ENCODE measurements at places on chromosomes 2 and 18.

- H3K36me3 ChIP-seq: peaks cover 6% of the 10 kb centered on the region
- H3K4me1 ChIP-seq: no peaks in the 10 kb centered on the region
- no peak overlapping the region for H3K27ac ChIP-seq
- no peak overlapping the region for H3K4me3 ChIP-seq
- no peak for DNase-seq
Measured at GRCh38 chr2:230823264-230823964, 41.3 kb upstream of the ITM2C start.

DNA sequence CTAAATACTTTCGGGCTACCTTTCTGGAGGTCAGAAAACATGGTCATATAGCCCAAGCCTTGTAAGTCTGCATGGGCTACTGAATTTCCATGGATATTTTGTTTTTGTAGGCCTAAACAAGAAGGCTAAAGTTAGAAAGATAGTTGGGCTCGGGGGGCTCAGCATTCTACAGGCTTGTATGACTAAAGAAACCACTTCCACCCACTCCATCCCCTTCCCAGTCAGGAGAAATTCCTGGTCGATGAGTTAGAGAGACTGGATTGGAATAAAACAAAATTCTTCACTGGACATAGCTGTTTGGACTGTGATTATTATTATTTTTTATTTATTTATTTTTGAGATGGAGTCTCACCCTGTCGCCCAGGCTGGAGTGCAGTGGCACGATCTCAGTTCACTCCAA is 539.4 kb upstream of the TNP1 start:
- DNase-seq: no peak
- H3K4me3 ChIP-seq: no peak overlapping the region
- no peak overlapping the region for H3K27ac ChIP-seq
- H3K4me1 ChIP-seq: peaks cover 8% of the 10 kb centered on the region

- H3K4me3 ChIP-seq: peak overlapping the region; percentile 73
- peak; percentile 52 for DNase-seq
- peaks cover 14% of the 10 kb centered on the region for H3K4me1 ChIP-seq
- H3K27me3 ChIP-seq: no peaks in the 10 kb centered on the region
Measured at GRCh38 chr2:109129356-109129920, 433 bp downstream of the SH3RF3 start.

DNA sequence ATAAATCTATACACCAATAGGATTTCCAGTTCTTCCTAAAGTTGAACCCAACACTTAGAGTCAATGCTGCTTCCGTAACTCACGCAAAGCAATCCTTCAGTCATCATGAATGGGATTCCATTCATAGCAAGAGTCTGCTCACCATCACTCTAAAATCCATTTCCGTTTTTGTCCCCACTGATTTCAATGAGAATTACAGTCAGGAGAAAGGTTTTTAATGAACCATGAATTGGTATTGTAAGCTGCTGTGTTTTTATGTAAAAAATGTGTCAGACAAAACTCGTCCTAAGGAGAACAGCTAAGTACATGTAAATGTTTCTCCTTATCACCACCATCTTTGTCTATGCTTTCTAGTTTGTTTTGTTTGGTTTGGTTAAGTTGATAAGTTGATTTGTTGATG is 391.5 kb downstream of the IRS1 start:
- no peak for DNase-seq
- H3K27ac ChIP-seq: no peak overlapping the region
- H3K4me3 ChIP-seq: no peak overlapping the region
- H3K36me3 ChIP-seq: no peaks in the 10 kb centered on the region
- H3K4me1 ChIP-seq: no peaks in the 10 kb centered on the region

DNA sequence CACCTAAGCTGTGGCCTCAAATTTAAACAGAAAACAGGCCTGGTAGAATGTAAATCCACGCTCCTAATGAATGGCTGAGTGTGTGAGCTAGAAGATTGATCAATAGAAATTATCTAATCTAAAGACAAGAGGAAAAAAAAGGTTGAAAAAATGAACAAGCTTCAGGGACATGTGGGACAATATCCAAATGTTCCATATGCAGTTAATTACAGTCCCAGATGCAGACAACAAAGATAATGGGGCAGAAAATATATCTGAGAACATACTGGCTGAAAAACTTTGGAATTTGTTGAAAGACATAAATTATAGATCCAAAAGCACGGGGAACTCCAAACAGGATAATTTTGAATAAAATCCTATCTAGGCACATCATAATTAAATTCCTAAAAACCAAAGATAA is 186.7 kb upstream of the SIX2 start:
- H3K27me3 ChIP-seq: peaks cover 5% of the 10 kb centered on the region
- no peak overlapping the region for H3K27ac ChIP-seq
- no peak for DNase-seq

DNA sequence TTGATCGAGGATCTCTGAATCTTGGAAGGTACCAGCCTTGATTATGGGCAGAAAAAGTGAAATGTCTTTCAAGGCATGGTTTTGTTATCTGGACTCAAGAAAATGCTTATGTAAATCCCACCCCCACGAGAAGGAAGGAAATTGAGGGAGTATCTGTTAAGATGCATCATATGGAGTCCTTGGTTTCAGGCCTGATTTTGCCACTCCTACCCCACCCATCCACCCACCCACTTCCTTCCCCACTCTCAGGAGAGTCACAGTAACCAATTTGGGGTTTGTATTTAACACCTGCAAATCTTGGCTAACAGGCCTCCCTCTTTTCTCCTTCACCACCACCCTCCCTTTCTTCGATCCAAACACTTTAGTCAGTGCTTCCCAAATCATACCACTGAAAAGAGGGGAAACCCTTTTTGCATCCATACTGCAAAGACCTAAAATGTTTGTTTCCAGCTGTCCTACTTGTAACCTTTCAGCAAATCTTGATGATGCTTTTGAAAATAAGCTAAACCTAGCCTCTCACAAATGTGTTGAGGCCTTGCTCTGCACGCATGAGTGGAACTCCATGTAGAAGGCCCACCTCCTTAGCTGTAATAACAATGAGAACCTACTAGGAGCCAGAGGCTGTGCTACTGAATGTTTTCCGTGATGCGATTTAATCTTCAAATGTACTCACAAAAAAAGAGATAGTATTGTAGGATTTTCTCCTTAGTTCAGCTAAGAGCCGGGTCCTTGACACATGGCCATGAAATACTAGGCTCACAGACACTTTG is 34.8 kb downstream of the POU3F3 start:
- no peaks in the 10 kb centered on the region for H3K36me3 ChIP-seq
- no peak overlapping the region for H3K27ac ChIP-seq
- H3K4me1 ChIP-seq: no peaks in the 10 kb centered on the region
- DNase-seq: no peak

DNA sequence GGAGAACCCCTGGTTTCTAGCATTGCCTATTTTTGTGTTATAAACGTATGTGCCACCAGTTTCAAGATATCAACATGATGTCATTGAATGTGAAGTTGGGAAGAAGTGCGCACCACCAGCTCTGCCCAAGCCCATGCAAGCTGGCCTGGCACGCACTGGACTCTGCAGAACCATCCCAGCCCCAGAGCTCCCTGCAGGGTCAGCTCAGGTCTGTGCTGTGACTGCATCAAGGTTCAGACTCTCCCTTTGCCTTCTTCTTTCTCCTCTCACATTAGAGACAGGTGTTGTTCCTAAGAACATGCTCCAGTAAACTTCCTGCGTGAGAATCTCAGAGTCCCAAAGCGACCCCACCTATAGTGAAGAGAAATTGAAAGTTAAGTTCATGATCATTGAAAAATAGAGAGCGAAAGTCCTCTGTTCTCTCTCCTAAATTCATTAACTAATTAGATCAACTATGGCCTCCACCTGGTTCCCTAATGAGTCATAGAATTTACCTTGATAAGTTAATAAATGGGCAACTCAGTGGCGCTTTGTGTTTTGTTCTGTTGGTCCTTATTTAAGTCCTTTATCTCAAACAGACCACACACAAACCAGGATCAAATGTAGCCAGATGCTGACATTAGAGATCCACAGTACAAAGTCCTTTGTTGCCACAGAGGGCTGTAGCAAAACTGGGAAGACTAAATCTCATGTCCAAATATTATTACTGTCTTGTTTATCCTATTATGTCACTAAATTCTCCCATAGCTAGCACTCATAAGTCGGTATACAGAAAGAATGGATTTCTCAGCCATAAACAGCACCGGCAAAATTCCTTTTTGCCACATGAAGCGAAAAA is 432.3 kb downstream of the STK39 start:
- no peak overlapping the region for H3K4me3 ChIP-seq
- H3K36me3 ChIP-seq: no peaks in the 10 kb centered on the region
- no peaks in the 10 kb centered on the region for H3K4me1 ChIP-seq
- H3K27me3 ChIP-seq: no peaks in the 10 kb centered on the region

DNA sequence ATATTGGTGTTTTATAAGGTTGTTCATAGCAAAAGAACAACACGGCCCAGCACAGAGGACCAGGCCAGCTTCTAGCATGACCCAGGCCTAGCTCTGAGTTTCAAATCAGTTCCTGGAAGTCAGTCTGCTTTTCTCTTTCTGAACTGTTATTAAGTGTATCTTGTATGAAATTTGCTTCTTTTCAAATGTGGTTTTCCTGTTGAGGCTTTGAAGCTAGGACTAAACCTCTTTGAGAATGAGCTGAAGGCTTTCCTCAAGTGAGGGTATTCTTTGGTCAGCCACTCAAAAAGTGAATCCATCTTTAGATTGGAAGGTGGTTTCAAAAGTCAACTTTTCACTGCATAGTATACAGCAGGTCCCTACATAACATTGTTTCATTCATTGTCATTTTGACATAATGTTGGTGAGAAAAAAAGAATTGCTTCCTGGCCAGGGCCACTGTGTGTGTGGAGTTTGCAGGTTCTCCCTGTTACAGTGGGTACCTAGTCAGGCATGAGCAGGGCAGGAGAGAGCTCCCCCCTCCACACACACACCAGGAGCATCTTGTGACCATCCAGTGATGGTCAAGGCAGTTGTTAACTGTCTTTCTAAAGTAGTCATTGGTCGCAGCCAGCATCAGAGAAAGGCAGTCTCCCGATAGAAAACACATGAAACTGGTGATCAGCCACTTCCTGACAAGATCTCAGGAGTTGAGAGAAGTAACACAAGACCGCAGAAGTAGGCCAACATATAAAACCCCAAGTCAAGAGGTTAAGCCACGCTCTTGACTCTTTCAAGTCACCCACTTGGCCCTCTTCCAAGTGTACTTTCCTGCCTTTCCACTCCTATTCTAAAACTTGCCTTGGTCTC is 6.7 kb upstream of the ACAA2 start:
- no peaks in the 10 kb centered on the region for H3K4me1 ChIP-seq
- no peak overlapping the region for H3K4me3 ChIP-seq
- no peak overlapping the region for H3K27ac ChIP-seq
- no peak for DNase-seq
- H3K36me3 ChIP-seq: no peaks in the 10 kb centered on the region

GRCh38 chr18:13592246-13592645 is 134.1 kb downstream of the FAM210A start:
- no peaks in the 10 kb centered on the region for H3K27me3 ChIP-seq
- H3K4me1 ChIP-seq: no peaks in the 10 kb centered on the region
- no peak overlapping the region for H3K27ac ChIP-seq

DNA sequence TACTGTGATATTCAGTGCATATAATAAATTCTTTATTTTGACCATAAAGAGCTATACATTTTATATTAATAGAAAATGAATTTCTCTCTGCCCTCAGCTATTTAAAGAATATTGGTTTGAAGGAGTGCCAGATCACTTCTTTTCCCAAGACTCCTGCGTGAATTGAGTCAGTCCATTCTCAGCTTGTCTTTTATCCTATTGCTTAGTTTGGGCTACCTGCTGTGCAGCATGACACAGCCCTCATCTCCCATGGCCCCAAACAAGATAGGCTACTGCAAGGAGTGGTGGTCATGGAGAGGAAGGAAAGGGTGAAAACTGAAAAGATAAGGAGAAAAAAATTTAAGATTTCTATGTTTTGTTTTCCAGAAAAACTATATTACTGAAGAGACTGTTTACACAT is 10.1 kb upstream of the FBXO11 start:
- no peak for DNase-seq
- H3K4me3 ChIP-seq: no peak overlapping the region
- no peaks in the 10 kb centered on the region for H3K36me3 ChIP-seq
- H3K4me1 ChIP-seq: no peaks in the 10 kb centered on the region

GRCh38 chr2:221969087-221969829 is 329.5 kb downstream of the PAX3 start:
- peak; percentile 40 for DNase-seq
- H3K4me3 ChIP-seq: no peak overlapping the region
- H3K27me3 ChIP-seq: no peaks in the 10 kb centered on the region
- H3K36me3 ChIP-seq: no peaks in the 10 kb centered on the region
- H3K4me1 ChIP-seq: no peaks in the 10 kb centered on the region

GRCh38 chr2:108594982-108595464 is 60.8 kb downstream of the LIMS1 start:
- peak overlapping the region; percentile 55 for H3K27ac ChIP-seq
- H3K4me3 ChIP-seq: no peak overlapping the region
- H3K27me3 ChIP-seq: no peaks in the 10 kb centered on the region
- H3K36me3 ChIP-seq: no peaks in the 10 kb centered on the region
- DNase-seq: peak; percentile 88
